ENCODE measurements at places on chromosomes 11 and 22. TPM values are rescaled to one million over a fixed set of nuclear protein-coding genes. Genes with fewer than 3 reads are reported as not detected.

DNA sequence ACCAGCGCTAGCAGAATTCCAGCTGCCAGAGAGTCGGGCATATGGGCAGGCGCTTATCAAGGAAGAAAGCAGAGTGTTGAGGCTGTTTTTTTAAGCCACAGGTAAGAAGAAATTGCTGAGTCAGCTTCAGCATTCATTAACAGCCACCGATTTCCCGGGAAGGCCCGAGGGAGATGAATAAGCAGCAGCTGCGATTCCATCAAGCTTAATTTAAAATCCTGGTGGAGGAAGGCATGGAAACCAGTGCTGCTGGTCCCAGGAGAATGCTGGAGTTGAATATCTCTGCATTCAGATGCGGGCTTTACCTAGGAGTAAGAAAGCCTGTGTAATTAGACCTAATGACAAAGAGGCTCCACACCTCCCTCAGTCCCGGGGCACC is 168.8 kb downstream of the BRD1 start:
- H3K27ac ChIP-seq, result no peak overlapping the region
- no peak for DNase-seq
- peaks cover 20% of the 10 kb centered on the region for H3K36me3 ChIP-seq

DNA sequence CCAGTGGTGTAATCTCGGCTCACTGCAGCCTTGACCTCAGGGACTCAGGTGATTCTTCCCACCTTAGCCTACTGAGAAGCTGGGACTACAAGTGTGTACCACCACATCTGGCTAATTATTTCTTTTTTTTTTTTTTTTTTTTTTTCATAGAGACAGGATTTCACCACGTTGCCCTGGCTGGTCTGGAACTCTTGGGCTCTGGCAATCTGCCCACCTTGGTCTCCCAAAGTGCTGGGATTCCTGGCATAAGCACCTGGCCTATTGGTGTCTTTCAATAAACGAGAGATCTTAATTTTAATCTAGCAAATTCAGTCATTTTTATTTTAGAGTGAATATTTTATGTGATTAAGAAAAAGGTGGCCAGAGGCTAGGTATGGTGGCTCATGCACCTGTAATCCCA is 40.1 kb downstream of the DGCR2 start:
- peaks cover 32% of the 10 kb centered on the region for H3K4me1 ChIP-seq
- DNase-seq, result no peak
- no peak overlapping the region for H3K4me3 ChIP-seq
- peaks cover 48% of the 10 kb centered on the region for H3K36me3 ChIP-seq
- no peak overlapping the region for H3K27ac ChIP-seq

- no peak for DNase-seq
- H3K27me3 ChIP-seq, result no peaks in the 10 kb centered on the region
- H3K4me3 ChIP-seq, result peak overlapping the region; percentile 65
- peaks cover 91% of the 10 kb centered on the region for H3K4me1 ChIP-seq
These were observed 110.4 kb upstream of the OR4B1 start for GRCh38 chr11:48106166-48106565.

DNA sequence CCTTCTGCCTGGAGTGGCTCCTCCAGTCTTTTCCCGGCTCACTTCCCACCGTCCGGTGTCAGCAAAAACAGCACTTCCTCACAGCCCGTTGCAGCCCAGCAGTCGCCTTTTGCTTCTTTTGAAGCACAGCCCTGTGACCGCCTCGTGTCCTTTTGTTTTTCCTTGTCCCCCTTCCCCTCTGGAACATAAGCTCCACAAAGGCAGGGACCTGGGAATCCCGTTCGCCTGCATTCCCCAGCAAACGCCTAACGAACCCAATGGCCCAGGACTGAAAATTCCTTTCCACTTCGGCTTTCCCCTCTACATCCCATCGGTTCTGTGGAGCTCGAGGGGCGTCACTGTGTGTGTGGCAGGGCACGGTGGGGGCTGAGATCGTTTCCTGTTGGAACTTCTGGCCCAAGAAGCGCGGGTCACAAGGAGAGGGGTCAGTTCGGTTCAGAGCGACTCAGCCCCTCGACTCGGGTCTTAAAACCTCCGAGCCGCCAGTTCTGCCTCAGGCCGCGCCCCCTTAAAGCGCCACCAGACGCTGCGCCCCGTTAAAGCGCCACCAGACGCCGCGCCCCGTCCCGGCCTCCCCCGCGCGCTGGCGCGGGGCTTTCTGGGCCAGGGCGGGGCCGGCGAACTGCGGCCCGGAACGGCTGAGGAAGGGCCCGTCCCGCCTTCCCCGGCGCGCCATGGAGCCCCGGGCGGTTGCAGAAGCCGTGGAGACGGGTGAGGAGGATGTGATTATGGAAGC is 841 bp downstream of the RIC8A start:
- peaks cover 37% of the 10 kb centered on the region for H3K4me1 ChIP-seq
- peaks cover 72% of the 10 kb centered on the region for H3K36me3 ChIP-seq
- DNase-seq, result peak; percentile 79
- no peaks in the 10 kb centered on the region for H3K27me3 ChIP-seq
- H3K4me3 ChIP-seq, result peak overlapping the region; percentile 97

DNA sequence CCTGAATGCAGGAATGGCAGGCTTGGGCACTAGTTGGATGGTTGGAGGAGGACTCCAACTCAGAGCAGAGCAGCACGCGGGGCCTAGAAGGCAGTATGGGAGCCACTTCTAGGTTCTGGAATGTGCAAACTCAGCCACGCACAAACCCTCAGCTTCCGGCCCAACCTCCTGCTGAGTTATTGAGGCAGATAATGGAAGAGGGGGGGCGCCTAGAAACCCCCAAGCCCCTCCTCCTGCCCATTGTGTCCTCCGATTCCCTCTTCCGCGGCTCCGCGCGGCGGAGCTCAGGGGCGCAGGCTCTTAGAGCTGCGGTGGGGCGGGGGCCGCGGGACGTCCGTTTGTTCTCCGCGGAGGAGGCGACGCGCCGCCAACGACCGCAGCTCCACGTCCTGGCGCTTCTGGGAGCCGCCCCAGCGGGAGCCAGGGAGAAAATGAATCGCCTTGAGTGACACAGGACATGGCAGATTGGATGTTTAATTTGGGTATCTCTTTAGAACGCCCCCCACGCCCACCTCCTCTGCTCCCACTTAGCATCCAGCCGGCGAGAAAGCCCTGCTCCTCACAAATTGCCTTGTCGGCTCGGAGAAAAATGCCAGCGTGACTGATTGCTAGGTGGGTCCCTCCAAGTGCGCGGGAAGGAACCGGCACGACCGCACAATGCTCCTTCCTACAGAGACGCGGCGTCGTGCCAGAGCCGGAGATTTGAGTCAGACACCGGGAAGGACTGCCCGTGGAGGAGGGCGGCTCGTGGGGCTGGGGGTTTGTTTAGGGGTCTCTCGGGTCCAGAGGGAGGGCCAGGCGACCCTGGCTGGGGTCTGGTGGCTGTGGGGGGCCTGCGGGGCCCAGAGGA is 144.6 kb downstream of the NECTIN1 start:
- no peaks in the 10 kb centered on the region for H3K36me3 ChIP-seq
- H3K4me3 ChIP-seq, result peak overlapping the region; percentile 41

DNA sequence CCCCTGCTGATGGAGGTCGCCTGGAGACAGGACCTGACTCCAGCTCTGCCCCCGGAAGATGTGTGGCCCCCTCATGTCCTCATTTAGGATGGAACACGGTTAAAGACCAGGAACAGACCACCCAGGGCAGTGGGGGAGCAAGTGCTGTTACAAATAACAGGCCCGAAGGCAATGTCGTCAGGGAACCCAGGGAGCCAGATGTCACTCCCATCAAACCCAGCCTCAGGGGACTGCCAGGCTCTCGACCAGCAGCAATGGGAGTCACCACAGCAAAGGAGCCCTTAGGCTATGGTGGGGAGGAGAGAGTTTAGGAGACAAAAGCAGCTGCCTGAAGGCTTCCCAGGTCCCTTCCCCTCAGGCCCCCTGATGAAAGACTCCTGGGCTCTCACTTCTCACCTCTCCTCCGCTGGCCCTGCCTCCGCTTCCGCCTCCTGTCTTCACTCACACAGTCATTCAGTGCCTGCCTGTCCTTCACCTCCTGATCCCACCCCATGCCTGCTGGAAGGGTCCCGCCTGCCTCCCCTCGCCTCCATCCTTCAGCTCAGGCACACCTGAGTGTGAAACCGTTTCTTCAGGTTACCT is 4.4 kb downstream of the RPS19BP1 start:
- no peak for DNase-seq
- H3K27me3 ChIP-seq, result no peaks in the 10 kb centered on the region
- H3K4me1 ChIP-seq, result peaks cover 89% of the 10 kb centered on the region
- H3K27ac ChIP-seq, result peak overlapping the region; percentile 85
- peak overlapping the region; percentile 74 for H3K4me3 ChIP-seq

DNA sequence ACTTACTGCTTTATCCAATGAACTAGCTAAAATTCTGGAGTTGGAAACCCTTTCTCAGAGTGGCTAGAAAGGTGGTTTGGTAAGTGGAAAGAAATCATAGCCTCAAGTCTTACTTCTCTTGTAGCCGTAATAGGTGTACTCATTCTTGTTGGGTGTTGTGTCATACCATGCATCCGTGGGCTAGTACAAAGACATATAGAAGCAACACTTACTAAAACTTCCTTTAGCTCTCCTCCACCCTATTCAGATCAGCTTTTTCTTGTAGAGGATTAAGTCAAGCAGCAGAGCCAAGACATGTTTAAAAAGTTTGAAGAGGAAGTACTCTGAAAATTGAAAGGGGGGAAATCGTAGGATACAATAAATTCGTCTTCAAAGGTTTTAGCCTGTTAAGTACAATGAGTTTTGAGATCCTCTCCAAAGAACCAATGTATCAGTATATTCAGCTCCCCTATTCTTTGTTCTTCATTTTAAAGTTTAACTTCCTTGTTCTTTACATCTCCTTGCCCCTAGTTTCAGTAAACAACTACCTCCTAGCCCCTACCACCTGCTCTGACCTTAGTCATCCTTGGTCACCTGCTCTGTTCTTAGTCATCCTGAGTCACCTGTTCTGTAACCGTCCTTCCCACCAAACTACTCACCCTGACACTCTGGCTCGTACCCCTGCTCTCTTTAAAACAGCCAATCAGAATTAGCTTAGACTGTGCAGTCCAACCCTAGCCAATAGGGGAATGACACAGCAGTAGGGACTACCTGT is 62.1 kb upstream of the DEUP1 start:
- DNase-seq, result no peak
- no peaks in the 10 kb centered on the region for H3K4me1 ChIP-seq
- no peaks in the 10 kb centered on the region for H3K36me3 ChIP-seq
- H3K27ac ChIP-seq, result no peak overlapping the region
- no peaks in the 10 kb centered on the region for H3K27me3 ChIP-seq

- peaks cover 7% of the 10 kb centered on the region for H3K4me1 ChIP-seq
- no peaks in the 10 kb centered on the region for H3K36me3 ChIP-seq
- H3K4me3 ChIP-seq, result peak overlapping the region; percentile 22
- no peak for DNase-seq
- H3K27me3 ChIP-seq, result peaks cover 49% of the 10 kb centered on the region
These were observed 1.7 kb downstream of the PGR start for GRCh38 chr11:101127699-101128570.

- H3K27me3 ChIP-seq, result no peaks in the 10 kb centered on the region
- DNase-seq, result no peak
- H3K4me3 ChIP-seq, result no peak overlapping the region
These were observed 9.8 kb downstream of the DERL3 start for GRCh38 chr22:23828800-23829680.

- no peak overlapping the region for H3K4me3 ChIP-seq
- peaks cover 54% of the 10 kb centered on the region for H3K27me3 ChIP-seq
- DNase-seq, result no peak
- H3K4me1 ChIP-seq, result peaks cover 28% of the 10 kb centered on the region
These were observed 497 bp upstream of the SYT12 start for GRCh38 chr11:67022341-67022933.

- H3K4me3 ChIP-seq, result no peak overlapping the region
- DNase-seq, result no peak
- no peaks in the 10 kb centered on the region for H3K4me1 ChIP-seq
- H3K27ac ChIP-seq, result no peak overlapping the region
These were observed 68.7 kb downstream of the ISX start for GRCh38 chr22:35134637-35135036.

DNA sequence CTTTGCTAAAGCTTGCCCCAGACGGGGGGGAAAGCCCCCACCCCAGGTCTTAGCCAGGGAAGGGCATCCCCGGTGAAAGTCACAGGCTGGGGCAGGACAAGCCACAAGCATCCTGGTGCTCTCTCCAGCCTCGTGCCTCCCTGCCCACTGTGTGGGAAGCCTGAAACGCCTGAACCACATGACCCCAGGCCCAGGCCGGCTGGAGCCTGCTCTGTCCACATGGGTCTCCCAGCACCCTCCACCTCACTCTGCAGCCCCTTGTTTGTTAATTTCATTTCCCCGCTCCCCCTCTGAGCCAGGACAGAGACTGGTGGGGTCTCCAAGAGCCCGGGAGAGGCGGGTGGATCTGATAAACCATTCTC is 58.3 kb upstream of the TCF20 start:
- H3K36me3 ChIP-seq, result no peaks in the 10 kb centered on the region
- H3K4me3 ChIP-seq, result no peak overlapping the region
- DNase-seq, result no peak

DNA sequence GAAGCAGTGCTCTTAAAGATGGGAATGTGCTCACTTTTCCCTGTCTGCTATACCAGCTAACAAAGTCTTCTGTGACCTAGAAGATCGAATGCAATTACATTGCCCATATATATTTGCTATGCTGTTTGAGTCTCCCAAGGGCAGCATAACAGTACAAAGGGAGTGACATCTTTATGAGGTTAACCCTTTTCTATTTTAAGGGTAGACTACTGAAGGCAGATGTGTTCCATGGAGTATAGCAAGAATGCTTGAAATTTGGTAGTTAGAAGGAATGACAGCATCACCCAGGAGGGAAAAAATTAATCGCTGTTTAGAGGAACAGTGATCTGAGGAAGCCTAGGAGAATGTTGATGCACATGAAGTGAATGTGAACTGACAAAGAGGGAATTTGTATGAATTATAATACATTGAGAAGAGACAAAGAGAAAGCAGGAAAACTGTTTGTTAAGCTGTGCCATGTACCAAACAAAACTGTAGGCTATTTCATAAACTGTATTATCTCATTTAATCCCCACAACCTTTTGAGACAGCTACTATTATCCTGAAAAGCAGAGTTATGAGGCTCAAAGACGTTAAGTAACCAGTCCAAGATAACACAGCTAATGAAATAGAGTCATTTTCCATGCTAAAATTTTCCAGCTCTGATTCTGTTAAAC is 13.0 kb downstream of the MAML2 start:
- peaks cover 45% of the 10 kb centered on the region for H3K4me1 ChIP-seq
- H3K36me3 ChIP-seq, result peaks cover 19% of the 10 kb centered on the region
- no peaks in the 10 kb centered on the region for H3K27me3 ChIP-seq

The MED19 gene
- 14.6 TPM for total RNA-seq

The PLAAT5 gene
- not detected for total RNA-seq

The CARD18 gene
- total RNA-seq, result not detected

The OR6T1 gene
- total RNA-seq, result not detected

The SLC5A4 gene
- total RNA-seq, result not detected

The SLC22A9 gene
- total RNA-seq, result not detected

The DEFB131B gene
- total RNA-seq, result not detected
